ENCODE measurements at places on chromosomes 13 and 19.
A peak's percentile ranks its signal among the peaks of the same experiment; 100 is the strongest.

DNA sequence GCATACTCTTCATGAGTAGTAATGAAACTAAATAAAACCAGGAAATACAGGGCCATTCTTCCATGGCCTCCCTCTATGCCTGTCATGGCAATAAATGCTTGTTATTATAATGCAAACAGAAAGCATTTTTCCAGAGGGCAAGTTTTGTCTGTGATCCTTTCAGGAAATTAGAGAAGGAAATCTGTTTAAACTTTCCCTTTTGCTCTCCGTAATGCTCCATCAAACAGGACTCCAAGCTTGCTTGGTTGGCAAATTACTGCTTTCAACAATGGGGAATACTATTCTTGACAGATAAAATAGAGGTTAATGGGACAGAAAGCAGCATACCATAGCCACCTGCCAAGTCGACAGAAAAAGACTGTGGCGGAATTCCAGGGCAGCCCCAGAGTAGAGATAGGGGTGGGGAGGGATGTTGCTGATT lies 252.5 kb downstream of the LHFPL6 start:
- DNase-seq = no peak

- no peak for DNase-seq
Observed at GRCh38 chr19:53898636-53899341, 10.3 kb upstream of the CACNG7 start.

DNA sequence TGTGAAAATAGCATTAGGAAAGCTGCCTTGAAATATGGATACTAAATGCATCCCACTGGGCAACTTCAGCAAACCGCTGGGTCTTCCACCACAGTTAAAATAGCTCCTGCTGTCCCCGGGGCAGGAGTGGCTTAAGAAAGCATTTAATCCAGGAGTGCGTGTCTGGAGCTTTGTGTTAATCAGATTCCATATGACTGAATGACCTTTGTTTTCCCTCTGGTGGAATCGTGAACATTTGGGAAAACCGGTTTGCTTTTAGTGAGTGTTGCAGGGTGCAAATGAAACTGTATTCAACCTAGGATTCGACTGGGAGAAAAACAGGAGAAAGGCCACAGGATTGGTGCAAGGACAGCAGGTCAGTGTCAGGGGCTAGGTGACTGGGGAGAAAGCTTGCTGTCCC lies 237.6 kb upstream of the MAB21L1 start:
- no peak for DNase-seq

DNA sequence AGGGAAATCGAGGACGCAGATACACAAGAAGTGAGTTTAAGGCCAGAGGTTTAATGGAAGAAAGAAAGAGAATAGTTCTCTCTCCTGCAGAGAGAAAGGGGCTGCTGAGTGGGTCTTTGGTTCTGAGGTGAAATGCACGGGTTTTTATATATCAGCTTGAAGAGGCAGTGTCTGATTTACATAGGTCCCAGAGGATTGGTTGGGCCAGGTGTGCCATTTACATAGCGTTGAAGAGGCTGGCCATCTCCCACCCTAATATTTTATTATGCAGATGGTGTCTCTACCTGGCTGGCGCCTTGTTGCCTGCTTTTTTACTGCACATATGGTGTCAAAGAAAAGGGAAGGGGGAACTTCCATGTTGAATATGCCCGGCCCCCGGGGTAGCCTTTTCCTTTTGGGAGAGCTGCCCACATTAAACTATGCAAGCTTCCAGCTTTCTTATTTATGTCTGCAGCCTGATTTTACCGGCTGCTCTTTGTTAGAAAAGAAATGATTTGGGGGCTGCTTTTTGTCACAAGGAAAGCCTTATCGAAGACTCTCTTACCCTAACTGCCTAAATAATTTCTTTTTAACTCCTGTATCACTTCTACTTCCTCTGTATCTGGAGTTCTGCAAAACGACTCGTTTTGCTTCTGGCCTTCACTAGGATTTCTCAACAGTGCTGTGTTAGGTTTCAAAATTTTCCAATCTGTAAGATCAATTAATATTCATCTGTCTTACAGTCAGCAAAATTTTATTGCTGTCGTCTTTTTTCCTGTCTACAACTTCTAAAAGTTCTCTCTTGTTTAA lies 268.5 kb downstream of the B3GLCT start:
- no peak for DNase-seq

DNA sequence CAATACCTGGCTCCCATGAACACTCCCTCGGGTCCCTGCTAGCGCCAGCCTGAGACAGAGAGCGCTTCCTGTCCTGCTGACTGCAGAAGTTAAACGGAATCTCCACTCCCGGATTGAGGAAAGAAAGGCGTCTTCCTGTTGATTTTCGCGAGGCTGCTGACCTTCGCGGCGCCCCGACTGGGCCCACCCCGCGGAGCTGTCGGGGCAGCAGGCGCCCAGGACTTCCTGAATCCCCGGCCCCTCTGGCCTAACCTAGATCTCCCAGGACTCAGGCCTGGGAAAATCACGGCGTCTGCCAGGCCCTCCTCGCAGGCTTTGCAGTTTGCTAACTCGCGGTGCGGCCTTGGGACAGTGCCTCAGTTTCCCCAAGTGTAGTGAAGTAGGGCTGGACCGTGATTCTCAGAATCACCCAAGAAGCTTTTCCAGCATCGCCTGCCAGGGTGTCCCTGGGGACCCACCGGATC lies 108.8 kb downstream of the KCTD15 start:
- DNase-seq = no peak

GRCh38 chr19:38317104-38317612 lies 1.4 kb upstream of the YIF1B start:
- no peak for DNase-seq

DNA sequence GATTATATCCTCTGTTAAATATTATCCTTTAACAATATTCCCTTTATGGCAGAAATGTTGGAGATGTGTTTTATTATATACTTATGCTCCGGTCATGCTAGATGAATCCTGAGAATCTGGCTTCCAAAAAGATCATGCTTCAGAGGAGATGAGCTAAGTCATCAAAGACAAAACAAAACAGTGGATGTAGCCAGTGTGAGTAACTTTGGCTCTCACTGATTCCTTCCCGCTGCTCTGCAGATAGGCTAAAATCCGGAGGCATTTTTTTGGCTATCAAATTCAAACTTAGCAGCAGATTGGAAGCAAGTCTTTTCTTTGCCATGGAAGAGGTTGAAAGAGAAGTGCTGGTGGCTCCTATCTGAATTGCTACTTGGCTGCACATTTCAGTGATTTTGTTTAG lies 295.9 kb downstream of the GPC6 start:
- no peak for DNase-seq

DNA sequence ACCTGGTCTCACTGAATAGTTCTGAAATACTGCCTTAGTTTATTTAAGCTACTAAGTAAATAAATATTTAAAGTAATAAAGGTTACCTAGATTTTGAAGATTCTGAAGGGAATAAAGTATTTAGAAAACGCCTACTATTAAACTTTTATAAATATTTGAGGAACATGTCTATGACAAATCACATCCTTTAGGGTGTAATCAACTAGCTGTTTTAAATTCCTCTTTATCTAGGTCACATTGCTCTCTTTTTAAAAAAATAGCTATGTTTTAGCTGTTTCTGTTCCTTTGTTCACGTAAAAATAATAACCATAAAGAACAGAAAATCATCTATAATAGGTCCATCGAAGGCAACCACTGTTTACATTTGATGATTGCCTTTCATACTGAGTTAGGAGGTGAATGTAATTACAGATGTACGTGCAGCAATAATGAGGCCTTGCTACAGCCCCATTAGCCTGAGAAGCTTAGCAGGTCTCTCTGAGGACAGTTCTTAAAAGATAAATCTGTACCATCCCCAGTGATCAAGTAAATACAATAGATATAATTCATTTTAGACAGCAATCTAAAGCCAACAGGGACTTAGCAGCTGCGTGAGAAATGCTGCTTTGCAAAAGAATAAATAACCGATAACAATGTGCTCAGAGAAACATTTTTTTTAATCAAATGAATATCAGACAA lies 449.5 kb downstream of the LIG4 start:
- peak; percentile 23 for DNase-seq

GRCh38 chr19:44754750-44755080 lies 6.2 kb downstream of the BCL3 start:
- no peak for DNase-seq

GRCh38 chr13:31797154-31797775 lies 57.9 kb downstream of the RXFP2 start:
- DNase-seq = peak; percentile 42

DNA sequence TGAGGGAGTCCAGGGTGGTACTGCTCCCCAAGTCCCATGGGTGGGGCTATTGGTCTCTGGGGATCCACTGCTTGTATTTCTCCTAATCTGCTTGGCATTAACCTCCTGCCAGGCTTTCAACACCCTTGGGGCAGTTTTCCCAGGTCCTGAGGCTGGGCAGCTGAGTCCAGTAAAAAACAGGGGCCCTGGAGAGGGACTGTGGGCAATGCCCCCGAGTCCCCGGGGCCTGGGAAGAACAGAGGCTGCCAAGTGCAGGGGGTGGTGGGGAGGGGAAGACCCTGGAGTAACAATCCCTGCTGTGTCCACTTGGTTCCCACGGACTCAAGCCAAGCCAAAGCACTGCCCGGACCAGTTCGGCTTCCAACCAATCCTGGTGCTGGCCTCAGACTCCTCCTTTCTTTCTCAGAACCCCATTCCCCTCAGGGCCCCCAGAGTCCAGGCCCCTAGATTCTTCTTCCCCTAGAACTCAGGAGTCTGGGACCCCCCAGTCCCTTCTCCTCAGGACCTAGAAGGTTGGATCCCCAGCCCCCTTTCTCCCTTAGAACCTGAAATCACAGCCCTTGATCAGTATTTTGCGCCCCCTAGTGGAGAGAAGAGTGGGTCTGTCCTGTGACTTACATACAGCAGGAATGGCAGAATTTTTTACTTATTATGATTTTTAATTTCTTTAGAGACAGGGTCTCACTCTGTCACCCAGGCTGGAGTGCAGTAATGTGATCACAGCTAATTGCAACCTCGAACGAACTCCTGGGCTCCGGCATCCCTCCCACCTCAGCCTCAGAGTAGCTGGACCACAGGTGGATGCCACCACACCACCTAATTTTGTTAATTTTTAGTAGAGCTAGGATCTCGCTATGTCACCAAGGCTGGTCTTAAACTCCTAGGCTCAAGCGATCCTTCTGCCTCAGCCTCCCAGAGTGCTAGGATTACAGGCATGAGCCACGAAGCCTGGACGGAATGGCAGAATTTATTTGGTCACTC lies 3.7 kb upstream of the CLPTM1 start:
- DNase-seq = peak; percentile 84

GRCh38 chr13:46165485-46166223 lies 16.3 kb downstream of the LCP1 start:
- DNase-seq = no peak

- DNase-seq = no peak
Observed at GRCh38 chr13:40272776-40273139, 393.7 kb downstream of the FOXO1 start.

- no peak for DNase-seq
Observed at GRCh38 chr13:66795636-66796035, 434.5 kb downstream of the PCDH9 start.

GRCh38 chr19:447816-448560 lies 12.8 kb downstream of the SHC2 start:
- DNase-seq = peak; percentile 85

DNA sequence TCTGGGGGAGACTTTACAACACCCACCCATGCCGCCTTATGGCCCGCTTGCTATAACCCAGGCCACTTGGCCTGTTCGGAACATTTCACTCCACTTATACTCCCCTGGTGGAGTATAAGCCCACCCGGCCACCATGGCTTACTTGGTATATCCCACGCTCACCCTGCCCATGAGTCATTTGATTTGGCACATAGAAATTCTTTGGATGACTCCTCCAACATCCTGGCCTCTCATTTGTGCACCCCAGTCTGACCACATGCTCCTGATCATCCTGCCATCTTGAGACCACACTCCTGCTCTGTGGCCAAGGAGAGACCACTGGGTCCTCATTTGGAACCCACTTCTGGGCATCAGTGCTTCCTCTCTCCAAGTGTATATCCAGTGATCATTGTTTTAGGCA lies 5.2 kb downstream of the SPACA6 start:
- DNase-seq = no peak

GRCh38 chr13:97627566-97627965 lies 193.6 kb downstream of the RAP2A start:
- peak; percentile 59 for DNase-seq

- DNase-seq = peak; percentile 71
Observed at GRCh38 chr13:88086577-88086976, 415.4 kb downstream of the SLITRK5 start.

DNA sequence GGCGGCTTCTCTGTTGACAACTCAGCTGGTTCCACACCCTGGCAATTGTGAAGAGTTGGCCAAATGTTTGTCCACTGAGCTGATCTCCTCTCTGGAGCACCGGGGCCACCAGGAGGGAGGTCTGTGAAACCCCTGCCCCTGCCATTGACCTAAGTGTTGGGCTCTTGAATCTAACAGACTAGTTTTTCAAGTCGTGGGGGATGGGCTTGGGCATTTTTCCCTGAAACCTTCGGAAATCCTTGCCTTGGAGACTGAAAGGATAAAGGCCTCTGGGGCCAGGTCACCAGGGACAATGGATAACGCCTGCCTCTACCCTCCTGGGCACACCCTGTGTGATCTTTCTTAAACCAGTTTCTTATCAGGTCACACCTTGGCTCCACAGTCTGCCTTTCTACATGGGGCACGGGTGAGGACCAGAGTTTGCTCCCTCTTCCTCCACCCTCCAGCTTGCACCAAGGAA lies 881 bp downstream of the GEMIN7 start:
- no peak for DNase-seq

DNA sequence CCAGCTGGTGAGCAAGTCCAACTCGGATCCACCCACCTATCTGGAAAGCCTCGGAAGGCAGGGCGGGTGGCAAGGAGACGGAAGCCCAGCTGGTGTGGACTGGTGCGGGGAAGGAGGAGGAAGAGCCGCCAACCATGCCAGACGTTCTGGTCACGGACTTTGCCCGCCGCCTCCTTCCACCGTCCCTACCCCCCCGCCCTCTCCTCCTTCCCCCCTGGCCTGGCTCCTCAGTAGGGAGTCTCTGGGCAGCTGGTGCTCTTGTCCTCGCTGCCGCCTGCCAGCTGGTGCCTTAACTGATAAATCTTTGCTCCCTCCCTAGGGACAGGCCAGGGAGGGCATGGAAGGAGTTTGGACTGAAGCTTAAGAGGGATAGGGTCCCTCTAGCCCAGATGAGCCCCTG lies 4.8 kb downstream of the SYNGR4 start:
- DNase-seq = no peak

- DNase-seq = no peak
Observed at GRCh38 chr19:911197-912033, 1.6 kb downstream of the R3HDM4 start.

GRCh38 chr13:79786176-79786575 lies 305.2 kb downstream of the NDFIP2 start:
- DNase-seq = no peak

- DNase-seq = peak; percentile 3
Observed at GRCh38 chr19:20422216-20423205, 143.1 kb downstream of the ZNF737 start.

Data from mesenchymal stem cell (in vitro differentiated cells and primary cell).